ENCODE measurements at places on chromosomes 12 and 14.
A peak's percentile ranks its signal among the peaks of the same experiment; 100 is the strongest.

DNA sequence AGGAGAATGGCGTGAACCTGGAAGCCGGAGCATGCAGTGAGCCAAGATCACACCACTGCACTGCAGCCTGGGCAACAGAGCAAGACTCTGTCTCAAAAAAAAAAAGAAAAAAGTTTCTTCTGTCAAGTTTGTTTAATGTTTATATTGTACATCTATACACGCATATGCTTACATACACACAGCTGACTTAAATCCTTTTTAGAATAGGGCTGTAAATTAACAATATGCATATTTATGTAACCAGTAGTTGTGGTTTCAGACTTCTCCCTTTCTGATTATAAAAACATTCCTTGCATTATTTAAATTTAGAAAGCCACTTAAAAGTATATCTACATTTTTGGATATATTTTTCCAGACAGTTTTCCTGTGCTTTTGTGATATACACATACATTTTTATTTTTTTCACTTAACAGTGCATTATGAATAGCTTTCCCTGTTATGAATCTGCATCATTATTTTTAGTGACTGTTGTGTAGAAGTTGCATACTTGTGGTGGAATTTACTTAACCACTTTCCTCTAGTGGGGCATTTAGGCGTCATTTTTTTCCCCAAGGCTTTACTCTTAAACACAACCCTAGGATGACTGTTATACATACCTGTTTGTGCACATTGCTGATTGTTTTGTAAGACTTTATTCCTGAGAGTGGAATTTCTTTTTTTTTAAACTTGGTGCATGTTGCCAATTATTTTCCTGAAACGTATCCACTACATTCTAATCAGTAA, 29.4 kb downstream of the POLR3B start:
- DNase-seq: no peak

DNA sequence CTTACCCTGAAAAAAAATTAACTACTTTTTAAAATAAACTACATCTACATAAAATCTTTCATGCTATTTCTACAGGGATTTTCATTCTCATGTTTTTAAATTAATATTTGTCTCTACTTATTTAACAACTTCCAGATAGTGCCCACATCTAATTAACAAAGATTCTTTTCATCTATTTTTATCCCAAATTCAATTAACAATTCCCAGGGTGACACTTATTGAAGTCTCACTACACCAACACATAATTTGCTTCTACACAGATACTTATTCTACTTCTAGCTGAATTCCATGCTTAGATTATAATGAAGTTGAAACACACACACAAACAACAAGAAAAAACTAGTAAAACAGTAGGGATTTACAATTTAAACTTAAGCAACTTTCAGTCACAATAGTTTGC, 336.6 kb downstream of the ACSS3 start:
- no peak for DNase-seq

GRCh38 chr12:18158774-18159557, 69.0 kb upstream of the RERGL start:
- peak; percentile 57 for DNase-seq

DNA sequence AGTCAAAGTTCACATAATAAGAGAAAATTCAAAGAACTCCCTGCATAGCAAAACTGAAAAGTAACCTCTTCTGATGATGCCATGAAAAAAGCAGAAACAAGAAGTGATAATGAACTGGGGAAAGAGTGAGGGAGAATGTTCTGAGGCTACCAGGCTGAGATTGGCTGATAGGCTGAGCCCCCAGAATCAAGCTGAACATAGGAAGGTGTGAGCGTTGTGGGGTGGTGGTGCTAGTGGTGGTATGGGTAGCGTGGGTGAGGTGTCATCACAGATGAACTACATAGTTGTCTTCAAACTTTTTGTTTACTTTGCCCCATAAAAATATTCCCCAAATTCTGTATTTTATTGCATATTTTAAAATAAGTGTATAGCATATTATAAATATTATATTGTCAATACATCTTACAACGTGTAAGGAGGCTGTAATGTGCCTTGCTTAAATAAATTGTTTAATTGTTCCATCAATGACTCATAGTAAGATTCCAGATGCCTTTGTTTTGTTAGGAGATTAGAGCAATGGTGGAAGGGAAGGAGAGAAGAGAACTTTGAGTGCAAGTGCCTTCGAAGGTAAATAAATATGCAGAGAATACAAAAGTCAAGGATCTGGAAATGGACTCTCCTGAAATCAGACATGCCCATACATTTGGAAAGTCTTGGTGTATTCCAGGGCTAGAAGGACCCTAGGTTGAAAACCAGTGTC, 15.8 kb upstream of the CFAP54 start:
- DNase-seq: no peak

DNA sequence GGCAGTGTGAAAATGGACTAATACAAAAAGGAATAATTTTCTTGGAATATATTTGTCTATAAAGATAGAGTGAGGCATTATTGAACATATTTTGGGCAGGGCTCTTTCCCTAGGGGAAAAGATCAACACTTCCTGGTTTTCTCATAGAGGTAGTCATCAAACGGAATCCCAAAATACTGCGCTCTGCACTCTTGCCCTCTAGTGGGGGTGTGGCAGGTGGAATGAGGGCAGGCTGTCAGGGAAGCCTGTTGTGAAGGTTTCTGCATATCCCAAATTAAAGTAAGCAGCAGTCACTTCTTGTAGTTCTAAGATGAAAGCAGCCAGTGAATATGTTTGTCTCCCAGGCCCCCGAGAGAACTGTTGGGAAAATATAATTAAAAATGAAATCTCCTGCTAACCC, 666.8 kb upstream of the TMEM132C start:
- DNase-seq: no peak

DNA sequence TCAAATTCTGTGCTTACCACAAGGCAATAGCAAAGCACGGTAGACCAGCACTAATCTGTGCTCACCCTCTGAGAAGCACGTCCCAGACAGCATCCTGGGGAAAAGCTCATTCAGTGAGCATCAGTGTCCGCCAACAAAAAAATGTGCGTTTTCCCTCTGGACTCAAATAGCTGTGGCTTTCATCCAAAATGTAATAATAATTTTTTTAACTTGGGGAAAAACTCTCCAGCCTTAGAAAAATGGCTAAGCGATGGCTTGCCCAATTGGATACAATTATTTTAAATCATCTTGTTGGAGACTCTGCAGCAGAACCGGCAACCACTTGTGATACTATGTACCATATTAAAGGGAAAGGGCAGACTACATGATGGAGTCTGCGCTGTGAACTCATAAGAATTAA, 1.1 kb upstream of the KRT77 start:
- DNase-seq: no peak

DNA sequence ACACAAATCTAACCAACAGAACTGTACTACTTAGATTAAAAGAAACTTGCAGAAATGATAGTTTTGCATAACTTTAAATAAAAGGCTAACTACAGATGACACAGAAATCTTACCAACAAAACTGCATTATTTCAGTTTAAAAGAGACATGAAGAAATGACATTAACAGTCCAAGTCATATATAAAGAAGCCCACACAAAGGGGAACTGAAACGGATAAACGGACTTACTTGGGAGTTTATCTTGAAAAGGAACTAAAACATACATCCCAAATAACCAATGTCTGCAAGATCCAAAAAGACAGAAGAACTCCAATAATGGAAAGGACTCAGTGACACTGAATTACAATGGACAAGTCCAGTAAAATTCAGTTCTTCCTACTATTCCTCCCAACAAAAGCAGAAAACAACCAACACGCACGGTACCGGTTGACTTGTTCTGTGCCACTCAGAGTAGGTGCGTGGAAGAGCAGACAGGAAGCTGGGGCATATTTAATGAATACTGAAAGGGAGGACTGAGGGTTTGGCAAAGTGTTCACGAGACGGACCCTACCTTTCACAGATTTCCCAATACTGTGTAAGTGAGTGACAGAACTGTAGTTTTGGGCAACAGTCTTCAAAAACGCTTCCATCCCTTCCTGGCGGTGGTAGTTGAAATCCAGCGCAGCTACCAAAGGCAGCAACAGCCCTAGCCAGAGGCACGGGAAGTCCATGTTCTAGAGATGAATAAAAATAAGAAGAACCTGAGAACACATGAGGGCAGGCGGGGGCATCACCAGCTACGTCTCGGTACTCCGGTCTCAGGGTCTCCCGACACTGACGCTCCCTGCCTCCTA, 627 bp downstream of the CPM start:
- DNase-seq: no peak

DNA sequence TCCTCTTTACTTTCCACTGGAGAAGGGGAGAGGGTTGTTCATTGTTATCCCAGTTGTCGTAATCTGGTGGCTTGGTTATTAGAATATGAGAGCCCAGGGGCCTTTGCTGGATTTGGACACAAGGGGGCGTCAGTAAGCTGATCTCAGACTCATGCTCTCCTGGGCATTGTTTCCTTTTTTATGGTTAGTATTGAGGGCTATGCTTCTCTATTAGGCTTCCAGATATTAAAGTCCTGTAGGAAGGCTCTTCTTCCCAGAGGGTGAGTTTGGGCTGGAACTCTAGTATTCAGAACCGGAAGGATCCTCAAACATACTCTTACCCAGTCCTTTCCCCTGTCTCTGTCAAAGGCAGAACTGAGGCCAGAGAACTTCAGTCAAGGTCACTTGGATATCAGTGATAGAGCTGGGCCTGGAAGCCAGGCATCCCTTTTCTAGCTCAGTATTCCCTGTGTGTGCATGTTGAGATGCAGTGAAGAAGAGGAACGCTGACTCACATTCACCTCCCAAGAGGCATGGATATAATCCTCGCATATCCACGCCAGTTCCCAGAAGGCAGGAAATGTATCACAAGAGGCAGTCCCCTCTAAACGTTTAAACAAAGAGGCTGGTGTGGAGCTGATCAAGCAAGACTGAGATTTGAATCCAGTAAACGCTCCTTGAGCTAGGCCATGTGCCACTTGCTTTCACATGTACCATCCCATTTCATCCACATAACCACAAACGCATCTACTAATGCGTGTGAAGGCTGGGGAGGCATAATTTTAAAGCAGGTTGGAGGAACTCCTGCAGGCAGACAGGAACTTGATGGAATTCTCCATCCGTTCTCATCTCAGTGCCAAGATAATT, 41.6 kb downstream of the UBE3B start:
- peak; percentile 55 for DNase-seq
